A549 treated with AZD2906 at 1 μM for 4 hours (cell line): ENCODE measurements at places on chromosomes 13 and 19. TPM values are rescaled to one million over a fixed set of nuclear protein-coding genes. Genes with fewer than 3 reads are reported as not detected.

Gene GPR183
- total RNA-seq = not detected in 5 replicates

Gene PEG3
- not detected in 5 replicates for total RNA-seq

Gene ANKLE1
- total RNA-seq = 0.11 to 0.48 TPM (median 0.47 TPM) in 5 replicates

Gene MAP4K1
- total RNA-seq = 0.40 to 0.85 TPM (median 0.72 TPM) in 5 replicates

Gene CCDC70
- total RNA-seq = not detected in 5 replicates

Gene ATP12A
- 0.01 to 0.03 TPM (median 0.02 TPM) in 4 of 5 replicates, not detected in the other for total RNA-seq

Gene TMIGD2
- not detected in 5 replicates for total RNA-seq

Gene APOC1
- total RNA-seq = 110 to 119 TPM (median 111 TPM) in 5 replicates

Gene CHST8
- 0.05 to 0.37 TPM (median 0.14 TPM) in 5 replicates for total RNA-seq

Gene ZNF709
- total RNA-seq = 0.01 to 0.02 TPM (median 0.02 TPM) in 3 of 5 replicates, not detected in the others

Gene SBSN
- total RNA-seq = 3.5 to 4.0 TPM (median 3.9 TPM) in 5 replicates

Gene ZNF681
- 0.01 TPM in 1 of 5 replicates, not detected in the others for total RNA-seq

Gene NLRP4
- total RNA-seq = 0.02 TPM in 1 of 5 replicates, not detected in the others

Gene SIGLEC8
- total RNA-seq = not detected in 5 replicates

Gene HSPBP1
- 121 to 154 TPM (median 139 TPM) in 5 replicates for total RNA-seq

Gene TIMM44
- total RNA-seq = 26.1 to 31.2 TPM (median 27.4 TPM) in 5 replicates

Gene CCNA1
- total RNA-seq = 0.29 to 0.59 TPM (median 0.34 TPM) in 5 replicates

Gene TFDP1
- 92.9 to 107 TPM (median 98.2 TPM) in 5 replicates for total RNA-seq

Gene SLITRK5
- total RNA-seq = 0.51 to 0.63 TPM (median 0.57 TPM) in 5 replicates

Gene VSTM1
- 0.43 to 0.83 TPM (median 0.50 TPM) in 5 replicates for total RNA-seq

Gene TBC1D4
- 12.4 to 15.9 TPM (median 14.5 TPM) in 5 replicates for total RNA-seq

Gene SYNE4
- total RNA-seq = 0.04 to 0.50 TPM (median 0.25 TPM) in 5 replicates

Gene MAST1
- 1.4 to 2.1 TPM (median 1.6 TPM) in 5 replicates for total RNA-seq

Gene CASP14
- not detected in 5 replicates for total RNA-seq

Gene RAB3A
- total RNA-seq = 0.46 to 0.72 TPM (median 0.55 TPM) in 5 replicates

Gene TEX29
- 0.09 to 0.49 TPM (median 0.13 TPM) in 4 of 5 replicates, not detected in the other for total RNA-seq

Gene LHB
- total RNA-seq = not detected in 5 replicates

Gene RGCC
- 9.3 to 18.3 TPM (median 14.3 TPM) in 5 replicates for total RNA-seq

Gene ZNF497
- total RNA-seq = 0.82 to 1.3 TPM (median 1.2 TPM) in 5 replicates

Gene OR7D2
- 0.02 TPM in 2 of 5 replicates, not detected in the others for total RNA-seq

Gene GJA3
- 0.97 to 1.3 TPM (median 1.3 TPM) in 5 replicates for total RNA-seq

Gene FPR1
- 0.09 to 0.19 TPM (median 0.15 TPM) in 5 replicates for total RNA-seq

Gene ARGLU1
- total RNA-seq = 31.3 to 37.9 TPM (median 32.8 TPM) in 5 replicates

Gene IRGC
- not detected in 5 replicates for total RNA-seq

Gene KIR3DL1
- not detected in 5 replicates for total RNA-seq

Gene RASIP1
- total RNA-seq = 0.42 to 0.98 TPM (median 0.45 TPM) in 5 replicates

Gene ZNF418
- total RNA-seq = 0.84 to 1.5 TPM (median 1.2 TPM) in 5 replicates

Gene A1BG
- 8.5 to 15.2 TPM (median 13.9 TPM) in 5 replicates for total RNA-seq

Gene IL4I1
- total RNA-seq = 0.74 to 0.86 TPM (median 0.79 TPM) in 5 replicates

Gene CPB2
- 0.08 to 0.09 TPM in 2 of 5 replicates, not detected in the others for total RNA-seq

Gene PRRG2
- total RNA-seq = 0.85 to 1.1 TPM (median 0.96 TPM) in 5 replicates

Gene GARIN5A
- total RNA-seq = 1.4 to 2.3 TPM (median 2.0 TPM) in 5 replicates
